NCI-H1694 (cell line): ENCODE measurements at places on chromosomes 1 and 21.

DNA sequence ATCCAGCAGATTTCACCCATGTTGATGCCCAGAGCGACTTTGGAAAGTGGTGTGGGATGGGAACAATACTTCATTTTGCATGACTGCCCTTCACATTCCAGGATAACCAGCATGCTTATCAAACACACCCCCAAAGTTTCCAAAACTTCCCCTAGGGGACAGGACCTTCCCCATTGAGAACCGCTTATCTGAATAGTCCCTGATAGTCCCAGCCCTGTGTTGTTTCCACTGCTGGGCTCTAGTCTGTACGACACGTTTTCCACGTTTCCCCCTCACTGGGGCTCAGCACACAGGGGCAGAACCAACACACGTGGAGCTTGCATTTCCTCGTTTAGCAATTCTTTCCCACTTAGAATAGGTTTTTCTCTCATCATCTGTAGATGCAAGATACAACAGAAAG is 61.0 kb downstream of the BACE2 start:
- DNase-seq: no peak

DNA sequence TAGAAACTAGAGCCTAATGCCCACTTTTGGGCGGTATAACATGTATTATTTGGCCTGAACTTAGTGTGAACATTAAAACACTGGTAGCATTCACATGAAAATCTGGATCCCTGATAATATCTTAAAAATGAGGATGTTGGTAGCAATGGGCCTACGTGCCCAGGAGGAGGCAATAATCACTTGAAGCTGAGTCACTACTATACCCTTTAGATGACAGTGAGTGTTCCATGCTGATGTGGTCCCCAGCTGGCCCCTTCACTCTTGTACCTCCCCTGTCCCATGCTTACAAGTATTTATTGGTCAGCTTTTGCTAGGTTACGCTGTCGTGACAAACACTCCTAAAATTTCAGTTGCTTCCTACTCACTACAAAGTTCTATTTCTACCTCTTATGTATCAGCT is 23.0 kb upstream of the POU2F1 start:
- no peak for DNase-seq

GRCh38 chr1:202576816-202577215 is 133.4 kb downstream of the SYT2 start:
- DNase-seq: no peak

DNA sequence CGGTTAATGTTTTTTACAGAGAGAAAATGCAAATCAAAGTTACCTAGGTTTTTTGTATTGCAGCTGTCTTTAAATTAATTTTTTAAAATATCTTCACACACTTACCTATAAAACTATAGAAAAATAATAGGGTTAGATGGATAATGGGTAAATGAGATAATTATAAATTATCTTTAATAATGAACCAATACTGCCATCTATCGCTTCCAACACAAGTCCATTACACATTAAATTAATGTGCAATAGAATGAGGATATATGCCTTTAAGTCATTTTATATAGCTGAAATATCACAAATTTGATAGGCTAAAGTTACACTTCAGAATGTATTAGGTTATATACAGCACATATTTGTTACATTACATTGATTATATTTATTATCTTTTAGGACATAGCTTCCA is 2212.8 kb downstream of the MRPL39 start:
- no peak for DNase-seq

GRCh38 chr1:28890435-28890834 is 23.9 kb upstream of the EPB41 start:
- no peak for DNase-seq

- no peak for DNase-seq
These were observed 536.3 kb downstream of the PTPRU start for GRCh38 chr1:29772584-29773100.

GRCh38 chr1:232988572-232989040 is 38.2 kb downstream of the NTPCR start:
- DNase-seq: no peak

DNA sequence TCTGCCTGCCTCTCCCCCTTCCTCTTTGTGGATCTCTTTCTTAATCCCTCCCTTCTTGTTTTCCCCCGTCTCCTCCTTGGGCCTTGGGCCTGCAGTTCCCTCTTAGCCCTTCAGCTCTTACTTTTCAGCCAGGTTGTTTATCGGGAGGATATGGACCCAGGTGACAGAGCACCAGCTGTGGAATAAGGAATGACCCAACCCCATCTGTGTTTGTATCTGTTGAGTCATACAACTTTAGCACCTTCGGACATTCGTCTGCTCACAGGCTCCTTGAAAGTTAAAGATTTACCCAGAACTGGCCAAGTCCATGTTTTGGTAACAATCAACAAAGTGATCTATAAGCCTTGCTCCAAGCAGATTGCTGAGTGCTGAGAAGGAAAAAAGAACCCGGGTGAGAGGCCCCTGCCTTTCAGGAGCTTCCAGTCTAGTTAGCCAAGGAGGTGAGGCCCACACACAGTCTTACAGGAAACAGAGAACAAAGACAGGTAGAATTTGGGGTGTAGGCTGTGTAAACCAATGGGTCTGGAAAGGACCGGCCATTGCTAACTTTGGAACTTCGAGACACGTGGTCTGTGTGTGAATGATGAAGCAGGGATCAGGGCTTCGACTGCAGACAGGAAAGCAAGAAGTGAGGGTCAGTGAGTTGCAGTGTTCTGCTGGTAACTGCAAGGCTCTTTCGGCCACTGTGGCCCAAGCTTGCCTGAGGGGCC is 66.7 kb upstream of the F3 start:
- DNase-seq: no peak

GRCh38 chr21:46572850-46573249 is 32.0 kb downstream of the S100B start:
- no peak for DNase-seq

DNA sequence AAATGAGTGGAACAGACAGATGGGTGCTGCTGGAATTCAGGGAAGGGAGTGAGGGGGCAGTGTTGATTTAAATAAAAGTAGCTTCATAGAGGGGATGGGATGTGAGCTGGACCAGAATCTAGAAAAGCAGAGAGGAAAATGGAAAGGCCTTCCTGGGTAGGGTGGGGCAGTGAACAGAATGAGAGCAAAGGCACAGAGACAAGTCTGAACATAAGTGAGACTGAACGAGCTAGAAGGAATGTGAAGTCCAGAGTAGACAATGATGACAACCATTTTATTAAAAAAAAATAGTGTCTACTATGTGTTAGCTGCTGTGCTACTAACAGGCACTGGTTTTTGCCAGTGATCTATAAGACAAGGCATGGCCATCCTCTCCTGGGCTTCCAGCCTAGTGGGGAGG is 36.0 kb downstream of the ELK4 start:
- no peak for DNase-seq

GRCh38 chr1:56286956-56287355 is 292.4 kb downstream of the PLPP3 start:
- no peak for DNase-seq

DNA sequence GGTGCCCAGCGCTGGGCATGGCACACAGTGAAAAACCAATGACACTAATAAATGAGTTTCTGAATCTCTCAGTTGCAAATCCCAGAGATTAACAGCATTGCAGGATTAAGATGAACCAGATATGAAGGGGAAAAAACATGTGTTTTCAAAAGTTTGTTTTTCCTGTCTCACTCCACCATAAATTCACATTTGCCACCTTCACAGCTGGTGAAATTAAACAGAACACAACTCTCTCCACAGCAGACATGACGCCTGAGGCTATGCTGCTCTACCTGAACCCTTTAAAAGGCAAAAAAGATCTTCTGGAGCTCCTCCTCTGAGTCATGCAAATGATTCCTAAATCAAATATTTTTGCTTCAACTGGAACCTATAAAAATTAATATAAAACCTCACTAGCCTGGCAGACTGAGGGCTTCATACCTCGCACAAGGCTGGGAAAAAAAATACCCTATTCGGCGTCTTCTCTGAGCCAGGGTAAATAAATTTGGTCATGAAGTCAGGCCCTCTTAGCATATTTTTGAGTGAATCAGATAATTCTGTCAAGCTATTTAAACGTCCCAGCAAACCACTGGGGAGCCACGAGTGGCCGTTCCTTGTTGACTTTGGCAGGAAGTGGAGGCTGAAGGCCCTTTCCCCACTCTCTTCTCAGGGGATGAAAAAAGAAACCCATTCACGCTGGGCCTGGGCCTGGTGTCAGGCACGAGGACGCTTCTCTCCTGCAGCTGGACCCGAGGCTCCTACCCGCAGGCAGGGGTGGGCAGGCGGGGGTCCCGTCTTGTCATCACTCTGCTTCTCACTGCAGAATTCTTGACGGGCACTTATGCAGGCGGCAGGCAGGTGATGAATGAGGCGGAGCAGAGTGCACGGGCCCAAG is 53.0 kb downstream of the DMRTB1 start:
- DNase-seq: no peak

DNA sequence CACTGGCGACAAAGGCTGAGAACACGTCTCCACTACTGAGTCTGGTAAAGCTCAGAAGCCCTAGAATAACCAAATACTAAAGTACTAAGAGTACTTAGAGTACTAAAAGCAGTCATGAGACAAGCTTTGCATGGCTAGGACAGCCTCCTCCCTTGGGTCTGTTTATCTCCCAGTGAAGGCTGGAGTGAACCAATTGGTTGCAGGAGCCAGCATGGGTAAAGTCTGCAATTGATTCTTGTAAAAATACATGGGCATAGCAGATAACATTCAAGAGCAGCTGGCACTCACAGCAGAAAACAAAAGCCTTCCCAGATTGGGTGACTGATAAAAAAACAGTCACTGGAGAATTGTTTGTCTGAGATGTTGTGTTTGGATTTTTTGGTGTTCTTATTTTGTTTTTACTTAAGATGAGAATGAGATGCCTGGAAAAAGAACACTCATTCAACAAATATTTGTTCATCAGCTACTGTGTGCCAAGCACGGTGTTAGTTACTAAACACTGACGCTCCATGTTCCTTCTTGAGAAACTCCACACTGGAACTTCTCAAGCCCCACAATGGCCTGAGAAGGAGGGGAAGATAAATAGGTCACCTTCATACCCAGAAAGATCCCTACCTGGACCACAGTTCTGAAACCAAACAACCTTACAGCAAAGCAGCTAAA is 3.7 kb downstream of the IRF6 start:
- DNase-seq: no peak

DNA sequence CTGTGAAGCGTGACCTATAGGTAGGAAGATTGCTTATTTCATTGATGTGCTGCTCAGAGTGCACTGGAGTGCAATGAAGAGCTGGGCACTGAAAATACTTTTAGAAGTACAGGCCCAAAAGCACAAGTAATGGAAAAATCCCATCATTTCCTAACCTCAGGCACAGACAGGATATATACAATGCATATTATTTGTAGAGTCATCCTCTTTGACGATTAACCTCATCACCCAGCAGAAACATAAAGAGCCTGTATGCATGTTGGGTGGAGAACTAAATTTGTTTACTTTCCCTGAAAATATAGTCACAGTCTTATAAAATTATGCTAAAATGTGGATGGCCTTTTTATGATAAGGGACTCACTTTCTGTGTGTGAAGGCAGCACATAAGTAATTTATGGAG is 98.1 kb downstream of the TNNI3K start:
- DNase-seq: no peak

DNA sequence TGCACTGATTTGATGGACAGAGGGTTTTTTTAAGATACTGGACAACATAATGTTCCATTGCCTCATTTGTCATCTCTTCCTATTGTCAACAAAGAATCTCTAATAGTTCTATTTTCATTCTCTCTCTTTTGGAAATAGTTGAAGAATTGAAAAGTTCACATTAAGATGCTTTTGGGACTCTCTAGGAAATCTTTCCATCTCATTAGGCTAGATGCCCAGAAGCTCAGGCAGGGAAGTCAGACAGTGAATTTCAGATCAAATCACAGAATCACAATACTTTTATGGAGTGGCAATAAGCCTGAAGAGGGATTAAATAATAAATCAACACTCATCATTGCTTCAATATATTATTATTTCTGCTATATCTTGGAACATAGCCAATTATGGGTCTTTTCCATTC is 29.2 kb downstream of the NEGR1 start:
- no peak for DNase-seq

GRCh38 chr1:155858800-155859233 is 550 bp upstream of the SYT11 start:
- no peak for DNase-seq

GRCh38 chr1:199356561-199356960 is 670.9 kb upstream of the NR5A2 start:
- DNase-seq: no peak

DNA sequence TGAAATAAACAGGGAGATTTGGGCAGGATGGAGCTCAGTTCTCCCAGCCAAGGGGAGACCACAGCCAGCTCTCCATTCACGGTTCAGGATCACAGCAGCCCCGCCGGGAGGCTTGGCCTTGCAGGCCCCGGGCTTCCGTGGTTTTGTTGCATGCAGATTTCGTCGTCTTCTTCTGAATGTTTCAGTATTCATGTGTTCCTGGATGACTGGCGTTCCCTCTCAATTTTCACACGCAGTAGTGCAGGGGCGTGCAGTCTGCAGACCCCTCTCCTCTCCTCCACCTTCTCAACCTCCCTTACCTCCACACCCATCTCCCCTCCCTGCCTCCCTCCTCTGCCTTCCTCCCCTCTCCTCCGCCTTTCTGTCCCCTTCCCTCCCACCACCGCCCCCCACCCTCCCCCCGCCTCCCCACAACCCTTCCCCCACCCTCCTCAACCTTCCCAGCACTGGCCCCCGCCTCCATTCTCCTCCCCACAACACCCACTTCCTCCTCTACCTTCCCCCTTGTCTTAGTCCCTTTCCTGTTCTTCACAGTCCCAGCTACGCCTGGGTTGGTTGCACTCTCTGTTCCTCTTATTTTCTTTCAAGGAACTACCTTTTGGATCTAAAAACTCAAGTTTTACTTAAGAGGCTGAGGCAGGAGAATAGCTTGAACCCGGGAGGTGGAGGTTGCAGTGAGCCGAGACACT is 8.4 kb upstream of the SLC19A1 start:
- DNase-seq: no peak
